Central memory CD8-positive, alpha-beta T cell (primary cell): ENCODE measurements at places on chromosomes 11 and 22.

GRCh38 chr11:111010391-111011274 is 234.9 kb upstream of the POU2AF2 start:
- H3K27me3 ChIP-seq = peaks cover 54% of the 10 kb centered on the region
- H3K27ac ChIP-seq = no peak overlapping the region
- H3K36me3 ChIP-seq = no peaks in the 10 kb centered on the region
- DNase-seq = no peak
- H3K4me1 ChIP-seq = no peaks in the 10 kb centered on the region

- H3K27ac ChIP-seq = no peak overlapping the region
- no peaks in the 10 kb centered on the region for H3K4me1 ChIP-seq
- no peak overlapping the region for H3K4me3 ChIP-seq
Observed at GRCh38 chr11:97087419-97087818, 697.6 kb downstream of the JRKL start.

GRCh38 chr11:65814986-65815565 is 18.7 kb upstream of the SNX32 start:
- no peak overlapping the region for H3K4me3 ChIP-seq
- no peak for DNase-seq
- H3K4me1 ChIP-seq = peaks cover 8% of the 10 kb centered on the region
- no peak overlapping the region for H3K27ac ChIP-seq
- no peaks in the 10 kb centered on the region for H3K36me3 ChIP-seq

- H3K36me3 ChIP-seq = no peaks in the 10 kb centered on the region
- H3K4me3 ChIP-seq = no peak overlapping the region
- no peak overlapping the region for H3K27ac ChIP-seq
- no peaks in the 10 kb centered on the region for H3K27me3 ChIP-seq
Observed at GRCh38 chr11:2348986-2349385, 28.1 kb upstream of the CD81 start.

DNA sequence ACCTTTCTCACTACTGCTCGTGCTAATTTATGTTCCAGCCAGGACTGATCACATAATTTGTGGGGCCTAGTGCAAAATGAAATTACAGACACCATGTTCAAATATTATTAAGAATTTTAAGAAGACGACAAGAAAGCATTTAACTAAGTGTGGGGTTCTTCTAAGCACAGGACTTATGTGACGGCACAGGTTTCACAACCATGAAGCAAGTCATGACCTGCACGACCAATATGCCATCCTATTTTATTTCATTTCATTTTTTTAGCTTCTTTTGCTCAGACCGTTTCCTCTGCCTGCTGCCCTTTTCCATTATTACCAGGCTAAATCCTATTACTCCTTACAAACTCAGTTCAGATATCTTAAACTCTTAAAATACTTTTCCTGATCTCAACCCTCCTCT is 462.5 kb downstream of the AASDHPPT start:
- no peaks in the 10 kb centered on the region for H3K36me3 ChIP-seq
- H3K27ac ChIP-seq = no peak overlapping the region
- H3K4me3 ChIP-seq = no peak overlapping the region
- DNase-seq = no peak
- no peaks in the 10 kb centered on the region for H3K27me3 ChIP-seq
- H3K4me1 ChIP-seq = no peaks in the 10 kb centered on the region

GRCh38 chr11:100629671-100630070 is 57.4 kb upstream of the ARHGAP42 start:
- H3K36me3 ChIP-seq = no peaks in the 10 kb centered on the region
- no peak overlapping the region for H3K4me3 ChIP-seq
- H3K27me3 ChIP-seq = no peaks in the 10 kb centered on the region
- H3K27ac ChIP-seq = no peak overlapping the region
- DNase-seq = no peak

DNA sequence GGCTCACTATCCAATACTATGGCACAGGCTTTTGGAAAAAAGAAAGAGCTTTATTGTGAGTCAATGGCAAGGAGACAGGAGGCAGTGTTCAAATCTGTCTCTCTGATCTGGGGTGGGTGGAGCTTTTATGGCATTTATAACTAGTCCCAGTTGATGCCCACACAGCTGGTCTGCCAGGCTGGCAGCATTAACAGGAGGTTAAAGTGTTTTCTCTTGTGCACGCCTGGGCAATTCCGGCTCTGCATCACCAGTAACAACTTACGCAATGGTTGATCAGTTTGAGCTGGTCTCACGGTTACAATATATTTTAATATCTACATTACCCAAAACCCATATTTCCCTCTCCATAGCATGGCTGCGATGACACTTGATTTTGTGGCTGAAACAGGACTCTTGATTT is 15.1 kb upstream of the SMIM38 start:
- no peak overlapping the region for H3K27ac ChIP-seq
- no peak for DNase-seq
- H3K36me3 ChIP-seq = no peaks in the 10 kb centered on the region
- no peak overlapping the region for H3K4me3 ChIP-seq

- no peaks in the 10 kb centered on the region for H3K36me3 ChIP-seq
- H3K27ac ChIP-seq = no peak overlapping the region
- H3K4me3 ChIP-seq = no peak overlapping the region
- DNase-seq = no peak
Observed at GRCh38 chr11:16817351-16817750, 78.9 kb downstream of the C11orf58 start.
